ENCODE measurements at places on chromosomes 6 and 20. TPM values are rescaled to one million over a fixed set of nuclear protein-coding genes. Genes with fewer than 3 reads are reported as not detected.

DNA sequence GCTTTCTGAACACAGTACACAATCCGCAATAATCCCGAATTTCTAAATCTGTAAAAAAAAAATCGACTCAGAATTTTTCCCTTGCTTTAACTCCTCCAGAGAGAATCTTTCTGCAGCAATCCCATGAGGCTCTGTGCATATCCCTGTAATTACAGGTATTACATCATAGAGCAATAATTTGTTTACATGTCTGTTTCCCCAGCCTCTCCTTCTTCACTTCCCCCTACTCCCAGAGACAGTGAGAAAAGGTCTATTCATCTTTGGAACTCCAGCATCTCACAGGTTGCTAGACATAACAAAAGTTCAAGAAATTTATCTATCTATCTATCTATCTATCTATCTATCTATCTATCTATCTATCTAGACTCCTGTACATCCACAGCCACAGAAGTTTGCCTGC is 26.0 kb downstream of the KLHL31 start:
- no peak for DNase-seq

- peak; percentile 60 for DNase-seq
These were observed 11.3 kb upstream of the COL12A1 start for GRCh38 chr6:75217193-75217592.

DNA sequence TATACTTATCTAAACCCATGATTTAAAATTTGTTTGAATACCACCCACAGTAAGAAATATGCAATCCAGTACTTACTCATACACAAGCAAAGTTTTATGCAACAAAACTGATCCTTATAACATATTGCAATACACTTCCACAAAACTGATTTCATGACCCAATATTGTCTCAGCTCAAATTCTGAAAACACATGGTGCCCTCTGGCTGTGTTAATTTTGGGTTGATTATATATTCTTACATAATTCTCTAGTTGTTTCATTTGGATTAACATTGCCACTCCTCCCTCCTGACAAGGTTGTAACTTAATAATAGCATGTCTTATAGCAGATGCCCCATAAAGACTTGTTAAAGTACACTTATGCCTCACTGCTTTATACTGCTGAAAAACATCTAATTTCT is 73.0 kb upstream of the TULP1 start:
- DNase-seq, result no peak

DNA sequence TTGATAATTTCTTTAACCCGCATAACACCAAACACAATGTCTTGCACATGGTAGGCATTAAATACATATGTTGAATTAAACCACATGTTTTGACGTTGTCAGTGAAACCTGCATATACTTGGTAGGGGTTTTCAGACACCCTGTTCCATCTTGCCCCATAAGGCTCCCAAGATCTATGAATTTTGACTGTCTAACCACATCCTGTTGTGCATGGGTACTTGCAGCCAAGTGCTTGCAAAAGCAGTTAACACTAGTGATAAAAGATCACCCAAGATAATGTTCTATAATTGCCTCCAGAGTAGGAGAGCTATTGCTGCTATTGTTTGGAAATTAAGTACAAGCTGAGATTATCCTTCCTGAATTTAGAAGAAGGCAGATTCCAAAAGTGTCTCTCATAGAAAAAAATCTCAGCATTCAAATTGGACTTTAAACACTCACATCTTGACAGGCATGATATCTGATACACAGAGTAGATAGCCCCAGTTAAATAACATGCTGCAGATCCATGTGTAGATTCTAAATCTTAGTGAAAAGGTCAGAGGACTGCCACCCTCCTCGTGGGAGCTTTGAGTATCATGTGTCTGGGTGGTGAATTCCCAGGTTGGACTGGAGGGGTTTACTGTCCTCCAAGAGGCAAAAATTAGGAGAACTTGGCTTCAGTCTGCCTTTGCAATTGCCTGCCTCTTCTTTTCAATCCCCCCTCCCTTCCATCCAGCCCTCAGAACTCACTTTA is 25.8 kb upstream of the CCN6 start:
- no peak for DNase-seq

- no peak for DNase-seq
These were observed 6.7 kb upstream of the IFT52 start for GRCh38 chr20:43583982-43584432.

- no peak for DNase-seq
These were observed 24.5 kb downstream of the TENT5A start for GRCh38 chr6:81727876-81728517.

GRCh38 chr6:26426691-26427450 is 13.4 kb upstream of the BTN3A3 start:
- DNase-seq, result no peak

DNA sequence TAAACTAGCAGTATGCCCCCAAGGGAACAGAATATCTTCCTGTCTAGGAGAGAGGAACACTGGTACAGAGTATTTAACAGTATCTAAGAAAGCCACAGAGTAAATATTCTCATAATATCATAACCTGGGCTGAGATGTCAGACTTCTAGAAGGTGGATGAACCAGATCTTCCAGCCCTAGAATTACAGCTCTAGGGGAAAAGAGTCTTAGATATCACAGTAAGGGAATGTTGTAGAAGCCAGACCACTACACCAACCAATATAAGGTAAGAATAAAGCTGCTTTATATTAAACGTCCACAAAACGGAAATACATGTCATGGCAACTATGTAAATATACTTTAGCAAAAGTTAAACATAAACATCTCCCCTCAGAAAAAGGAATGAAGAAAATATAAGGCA is 12.4 kb downstream of the SERINC1 start:
- no peak for DNase-seq

- no peak for DNase-seq
These were observed 846.4 kb downstream of the FRK start for GRCh38 chr6:115214283-115214682.

DNA sequence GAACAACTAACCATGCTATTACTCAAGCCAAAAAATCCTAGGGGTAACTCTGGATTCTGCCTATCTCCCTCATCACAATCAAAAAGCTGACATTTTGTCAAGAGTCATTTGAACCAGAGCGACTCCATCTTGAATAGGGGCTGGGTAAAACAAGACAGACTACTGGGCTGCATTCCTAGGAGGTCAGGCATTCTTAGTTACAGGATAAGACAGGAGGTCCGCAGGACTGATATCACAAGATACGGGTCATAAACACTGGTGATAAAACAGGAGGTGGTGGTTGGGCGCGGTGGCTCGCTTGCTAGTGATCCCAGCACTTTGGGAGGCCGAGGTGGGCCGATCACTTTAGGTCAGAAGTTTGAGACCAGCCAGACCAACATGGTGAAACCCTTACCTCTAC is 32.2 kb downstream of the C6orf52 start:
- DNase-seq, result no peak

GRCh38 chr6:67722861-67723261 is 912.2 kb upstream of the ADGRB3 start:
- no peak for DNase-seq

GRCh38 chr20:39222101-39222500 is 260.0 kb downstream of the DHX35 start:
- no peak for DNase-seq

DNA sequence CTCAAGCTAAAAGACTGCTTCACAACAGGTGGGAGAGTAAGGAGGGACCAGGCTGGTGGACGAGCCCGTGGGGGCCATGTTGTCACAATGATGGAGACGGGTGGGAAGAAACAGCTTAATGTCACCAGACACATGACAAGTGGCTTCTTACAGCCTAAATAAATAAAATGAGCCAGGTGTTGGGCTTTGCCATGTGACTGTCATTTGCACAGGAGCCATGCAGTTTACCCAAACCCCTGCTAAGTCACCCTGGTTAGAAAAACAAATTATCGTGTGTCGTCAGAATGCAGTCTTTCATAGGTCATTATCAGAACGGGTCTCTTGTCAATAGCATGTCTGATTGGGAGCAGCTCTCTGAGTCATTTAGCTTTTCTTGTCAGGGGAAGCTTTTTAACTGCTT is 18.5 kb downstream of the BTBD3 start:
- no peak for DNase-seq

DNA sequence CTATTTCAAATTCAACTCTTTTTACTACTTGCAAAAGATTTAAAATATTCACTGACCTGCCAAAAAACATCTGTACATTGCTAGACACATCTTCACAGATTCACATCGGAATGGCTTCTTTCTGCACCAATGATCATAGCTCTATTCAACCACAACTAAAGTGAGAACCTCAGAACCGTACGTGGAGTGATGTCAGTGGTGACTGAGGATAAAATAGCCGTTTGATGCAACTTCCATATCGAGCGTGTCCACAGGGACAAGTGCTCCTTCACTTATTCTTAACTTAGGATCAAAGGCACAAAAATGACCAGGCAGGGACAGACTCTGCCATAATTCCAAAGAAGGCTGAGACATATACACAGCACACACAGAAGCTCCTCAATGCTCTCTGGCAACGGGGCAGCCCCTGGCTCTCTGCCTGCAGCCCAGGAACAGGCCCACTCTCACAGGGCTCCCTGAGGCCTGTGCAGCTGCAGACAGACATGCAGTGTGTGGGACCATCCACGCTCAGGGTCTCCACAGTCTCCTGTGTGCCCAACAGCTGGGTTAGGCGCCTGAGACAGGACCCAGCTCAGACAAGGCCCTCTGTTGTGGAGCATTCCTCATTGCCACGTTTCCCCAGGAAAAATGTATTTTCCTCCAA is 22.8 kb downstream of the FYN start:
- DNase-seq, result no peak

GRCh38 chr20:37697314-37697713 is 3.5 kb downstream of the CTNNBL1 start:
- DNase-seq, result no peak

GRCh38 chr6:156344491-156344890 is 432.7 kb upstream of the ARID1B start:
- no peak for DNase-seq

DNA sequence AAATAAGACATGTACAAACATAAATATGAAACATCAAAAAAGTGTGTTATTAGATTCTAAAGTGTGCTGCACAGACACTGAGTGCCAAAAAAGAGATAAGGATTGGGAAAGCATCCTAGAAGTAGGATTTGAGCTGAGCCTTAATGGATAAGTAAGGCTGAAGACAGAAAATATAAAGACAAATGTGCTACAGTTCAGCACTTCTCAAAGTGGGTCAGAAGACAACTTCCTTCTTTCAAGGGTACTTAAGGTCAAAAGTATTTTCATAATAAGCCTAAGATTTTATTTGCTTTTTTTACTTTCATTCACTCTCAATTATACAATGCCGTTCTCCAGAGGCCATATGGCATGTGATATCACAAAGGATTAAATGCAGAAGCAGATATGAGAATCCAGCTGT is 16.8 kb downstream of the USP45 start:
- no peak for DNase-seq

DNA sequence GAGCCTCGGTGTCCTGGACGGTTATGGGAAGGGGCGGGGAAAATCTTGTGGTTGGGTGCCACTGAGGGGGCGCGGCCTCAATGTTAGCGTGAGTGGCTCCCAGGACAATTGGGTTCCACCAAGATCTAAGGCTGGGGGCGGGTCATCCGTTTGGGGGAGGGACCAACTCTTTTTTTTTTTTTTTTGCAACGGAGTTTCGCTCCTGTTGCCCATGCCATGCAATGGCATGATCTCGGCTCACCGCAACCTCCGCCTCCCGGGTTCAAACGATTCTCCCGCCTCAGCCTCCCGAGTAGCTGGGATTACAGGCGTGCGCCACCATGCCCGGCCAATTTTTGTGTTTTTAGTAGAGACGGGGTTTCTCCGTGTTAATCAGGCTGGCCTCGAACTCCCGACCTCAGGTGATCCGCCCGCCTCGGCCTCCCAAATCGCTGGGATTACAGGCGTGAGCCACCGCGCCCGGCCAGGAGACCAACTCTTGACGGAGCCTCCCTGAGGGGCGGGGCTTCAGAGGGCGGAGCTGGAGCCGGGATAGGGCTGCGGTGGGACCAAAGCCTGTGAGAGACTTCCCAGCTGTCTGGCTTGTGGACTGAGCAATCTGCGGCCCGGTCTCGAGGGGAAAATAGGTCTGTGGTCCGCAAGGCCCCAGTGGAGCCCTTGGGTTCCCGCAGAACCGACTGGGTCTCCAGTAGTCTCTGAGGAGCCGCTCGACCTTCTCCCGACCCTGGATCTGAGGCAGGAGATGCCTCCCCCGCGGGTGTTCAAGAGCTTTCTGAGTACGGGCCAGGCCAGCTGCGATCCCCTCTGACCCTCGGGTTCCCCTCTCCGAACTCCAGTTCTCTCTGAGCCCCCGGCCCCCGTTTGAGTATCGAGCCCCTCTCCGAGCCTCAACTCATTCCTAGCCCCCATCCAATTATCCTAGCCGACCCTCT is 1.1 kb downstream of the SPAG4 start:
- peak; percentile 89 for DNase-seq

FBXO30 gene
- 18.5 TPM for total RNA-seq

FILIP1 gene
- total RNA-seq, result 21.1 TPM

SEC23B gene
- 42.9 TPM for total RNA-seq

All from dermis blood vessel endothelial cell (primary cell).